ENCODE measurements at places on chromosomes 1 and 21.
A peak's percentile ranks its signal among the peaks of the same experiment; 100 is the strongest.

DNA sequence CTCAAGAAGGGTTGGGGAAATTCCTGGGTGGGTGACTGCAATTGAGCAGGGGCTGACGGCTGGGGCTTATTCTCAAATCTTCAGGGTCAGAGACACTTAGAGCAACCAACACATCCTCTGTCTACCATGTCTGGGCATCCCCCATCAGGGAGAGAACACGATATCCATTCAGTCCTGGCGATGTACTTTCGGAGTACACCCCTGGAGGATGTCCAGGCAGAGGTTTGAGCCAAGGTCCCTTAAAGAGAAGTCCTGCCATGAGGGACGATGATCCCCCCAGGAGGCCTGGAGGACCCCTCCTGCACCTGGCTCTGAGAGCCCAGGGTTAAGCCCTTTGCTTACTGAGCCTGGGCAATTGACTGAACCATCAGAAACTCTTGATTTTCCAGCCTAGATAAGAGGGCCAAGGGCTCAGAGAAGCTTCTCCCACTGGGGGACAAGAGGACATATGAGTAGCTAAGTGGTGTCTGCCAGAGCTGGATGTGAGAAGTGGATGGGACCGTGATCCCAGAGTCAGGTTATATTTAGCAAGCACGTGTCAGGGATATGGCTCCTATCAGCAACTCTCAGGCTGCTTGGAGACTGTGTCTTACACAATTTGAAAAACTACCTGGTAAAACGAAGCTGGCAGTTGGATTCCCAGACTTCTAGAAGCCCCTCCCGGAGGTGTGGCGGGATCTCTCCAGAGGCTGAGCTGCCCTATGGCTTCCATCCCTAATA is 253.3 kb upstream of the VAMP3 start:
- DNase-seq, result no peak

DNA sequence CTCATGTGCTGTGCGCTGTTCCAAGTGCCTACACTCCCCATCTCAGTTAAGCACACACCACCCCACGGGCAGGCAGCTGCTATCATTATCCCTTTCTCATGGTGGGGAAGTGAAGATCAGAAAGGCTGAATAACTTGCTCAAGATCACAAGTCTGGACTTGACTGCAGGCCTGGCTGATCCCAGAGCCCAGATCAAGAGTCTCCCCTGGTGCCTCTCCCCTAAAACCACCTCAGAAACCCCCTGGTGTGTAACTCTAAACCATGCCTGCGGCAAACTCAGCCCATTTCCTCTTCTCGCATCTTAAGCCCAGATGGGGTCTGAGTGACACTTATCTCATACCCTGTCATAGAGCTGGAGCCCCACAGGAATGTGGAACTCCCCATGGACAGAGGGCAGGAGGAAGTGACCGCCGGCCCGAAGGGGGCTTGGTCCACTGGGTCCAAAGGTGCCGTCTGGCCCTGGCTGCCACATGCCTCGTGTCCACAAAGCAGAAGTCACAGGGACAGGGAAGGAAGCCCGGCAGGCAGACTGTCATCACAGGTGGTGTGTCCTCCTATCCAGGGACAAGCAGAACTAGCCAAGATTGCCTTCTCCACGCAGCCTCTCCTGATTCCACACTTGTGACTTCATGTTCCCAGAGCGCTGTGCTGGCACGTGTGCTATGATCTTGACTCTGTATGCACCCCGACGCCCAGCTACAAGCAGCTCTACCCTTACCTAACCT is 92.1 kb downstream of the SYF2 start:
- no peak for DNase-seq

DNA sequence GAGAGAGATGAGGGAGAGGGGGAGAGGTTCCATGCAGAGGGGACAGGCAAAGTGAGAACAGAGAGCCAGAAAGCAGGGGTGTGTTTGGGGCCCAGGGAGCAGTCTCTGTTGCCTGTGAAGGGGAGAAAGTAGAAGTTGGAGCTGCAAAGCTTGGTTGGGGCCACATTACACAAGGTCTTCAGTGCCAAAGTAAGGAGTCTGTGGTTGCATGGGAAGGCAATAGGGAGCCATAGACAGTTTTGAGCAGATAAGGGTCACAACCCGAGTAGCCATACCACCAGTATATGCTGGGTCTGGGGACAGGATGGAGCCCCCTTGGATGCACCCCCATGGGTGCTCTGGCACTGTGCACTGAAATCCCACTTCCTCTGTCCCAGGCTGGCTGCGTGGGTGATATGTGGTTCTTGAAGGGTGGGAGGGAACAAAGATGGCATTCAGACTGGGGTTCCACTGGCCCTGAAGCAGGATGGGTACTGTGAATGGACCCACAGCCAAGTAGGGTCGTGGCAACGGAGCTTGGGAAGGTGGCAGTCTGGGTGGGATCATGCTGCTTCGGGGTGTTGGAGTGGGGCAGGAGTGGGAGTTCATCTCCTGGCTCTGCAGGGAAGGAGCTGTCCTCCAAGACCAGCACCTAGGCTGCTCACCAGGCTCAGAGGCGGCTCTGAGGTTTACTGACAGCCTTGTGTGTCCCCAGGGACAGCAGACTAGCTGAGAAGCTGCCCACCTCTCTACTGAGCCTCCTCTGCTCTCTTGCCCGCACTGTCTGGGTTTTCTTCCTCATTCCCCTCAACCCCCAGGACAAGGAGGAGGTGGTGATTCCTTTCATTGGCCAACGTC is 12.1 kb downstream of the DRAXIN start:
- no peak for DNase-seq

- no peak for DNase-seq
These were observed 21.5 kb downstream of the GFI1 start for GRCh38 chr1:92465256-92465647.

GRCh38 chr1:204258213-204259115 is 44.7 kb upstream of the GOLT1A start:
- DNase-seq, result peak; percentile 35

Data from stimulated activated CD4-positive, alpha-beta T cell treated with anti-CD3 and anti-CD28 coated beads, Interleukin-4, amount 100 ng/mL, for 48 hours (primary cell).